H7 (cell line): ENCODE measurements at places on chromosomes 3 and 15. TPM values are rescaled to one million over a fixed set of nuclear protein-coding genes. Genes with fewer than 3 reads are reported as not detected.
A peak's percentile ranks its signal among the peaks of the same experiment; 100 is the strongest.

The NPRL2 gene
- total RNA-seq: 41.1 and 41.6 TPM in 2 replicates

The KNG1 gene
- total RNA-seq: not detected in 2 replicates

The CIB1 gene
- 16.3 and 21.2 TPM in 2 replicates for total RNA-seq

The TRIM42 gene
- total RNA-seq: not detected in 2 replicates

The HCLS1 gene
- total RNA-seq: 0.48 and 0.74 TPM in 2 replicates

DNA sequence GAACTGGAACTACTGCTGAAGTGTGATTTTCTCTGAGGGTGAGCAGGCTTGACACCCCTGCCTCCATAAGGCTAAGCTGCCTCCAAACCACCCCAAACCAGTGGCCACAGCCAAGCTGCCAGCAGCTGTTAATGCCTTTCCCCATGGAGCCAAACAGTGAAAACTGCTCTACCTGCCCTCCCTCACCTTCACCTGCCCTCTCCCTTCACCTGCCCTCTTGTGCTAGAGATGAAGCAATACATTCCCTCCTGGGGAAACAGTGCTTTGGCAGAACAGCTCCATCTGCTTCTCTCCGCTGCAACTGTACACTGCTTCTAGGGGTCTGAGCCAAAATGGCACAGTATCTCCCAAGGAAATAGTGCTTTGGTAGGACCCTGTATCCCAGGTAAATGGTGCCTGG lies 374.1 kb downstream of the FHIT start:
- DNase-seq: no peak

DNA sequence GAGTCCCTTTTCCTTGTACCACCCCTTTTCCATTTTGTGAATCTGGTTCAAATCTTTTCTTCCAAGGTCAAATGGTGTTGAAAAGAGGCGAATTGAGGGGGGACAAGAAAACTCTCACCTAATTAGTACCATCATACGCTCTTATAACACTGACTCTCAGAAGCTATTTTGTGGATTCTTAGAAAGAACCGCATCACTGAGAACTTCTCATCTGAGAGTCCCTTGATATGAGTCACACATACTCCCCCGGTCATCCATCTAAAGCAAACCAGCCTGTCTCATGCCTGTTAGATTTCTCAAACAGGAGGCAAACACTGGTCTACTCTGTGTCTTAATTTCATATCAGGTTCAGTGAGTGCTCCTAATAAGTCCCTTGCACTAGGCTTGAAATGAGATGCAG lies 76.5 kb upstream of the SPRED1 start:
- DNase-seq: no peak

GRCh38 chr3:15064299-15064834 lies 748 bp downstream of the MRPS25 start:
- peak; percentile 60 for DNase-seq

DNA sequence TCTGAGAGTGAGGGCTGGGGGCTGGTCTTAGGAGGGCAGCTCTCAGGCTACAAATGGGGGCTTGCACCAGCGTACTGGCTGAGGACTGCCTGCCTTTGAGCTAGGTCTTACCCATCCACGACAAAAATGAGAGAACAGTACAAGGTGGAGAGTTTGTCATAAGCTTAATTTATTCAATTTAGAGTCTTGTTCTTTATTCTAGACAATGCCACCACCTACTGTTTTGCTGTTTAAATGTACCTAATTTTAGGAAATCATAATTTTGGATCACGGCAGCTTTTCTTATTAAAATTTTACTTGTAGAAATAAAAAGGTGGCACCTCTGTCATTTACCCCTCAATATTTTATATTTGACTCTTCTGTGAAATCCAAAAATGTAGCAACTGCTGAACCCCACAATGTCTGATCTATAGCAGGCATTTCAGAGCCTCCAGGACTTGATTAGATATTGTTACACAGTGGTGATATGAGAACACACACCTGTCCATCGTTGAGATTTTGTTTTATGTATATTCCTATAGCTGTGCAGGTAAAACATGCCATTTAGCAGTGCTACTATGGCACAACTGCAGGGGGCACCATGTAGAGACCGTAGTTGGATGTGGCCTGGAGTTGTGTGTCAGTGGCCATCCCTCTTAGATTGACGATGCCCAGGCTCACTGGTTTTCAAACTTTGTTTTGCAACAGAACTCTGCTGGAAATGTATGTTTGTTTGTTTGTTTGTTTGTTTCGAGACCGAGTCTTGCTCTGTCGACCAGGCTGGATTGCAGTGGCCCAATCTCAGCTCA lies 88.6 kb downstream of the SLCO3A1 start:
- no peak for DNase-seq

- DNase-seq: no peak
Observed at GRCh38 chr3:160929595-160929994, 173.6 kb downstream of the PPM1L start.

DNA sequence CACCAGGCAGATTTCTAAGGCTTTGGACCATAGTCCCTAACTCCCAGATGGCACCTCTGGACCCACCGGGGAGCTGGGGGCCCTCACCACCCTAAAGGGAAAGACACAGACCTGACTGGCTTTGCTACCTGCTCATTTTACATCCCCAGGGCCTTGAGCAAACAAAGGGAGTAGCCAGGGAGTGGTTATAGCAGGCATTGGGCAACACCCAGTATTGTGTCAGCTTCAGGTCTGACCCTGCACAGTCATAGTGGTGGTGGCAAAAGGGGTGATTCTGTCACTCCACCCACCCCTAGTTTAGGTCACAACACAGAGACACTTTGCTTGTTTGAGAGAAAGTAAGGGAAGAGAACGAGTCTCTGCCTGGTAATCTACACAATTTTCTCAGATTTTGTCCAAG lies 352.5 kb downstream of the DIPK2A start:
- no peak for DNase-seq

GRCh38 chr3:122012821-122013220 lies 9.2 kb downstream of the ILDR1 start:
- DNase-seq: no peak

DNA sequence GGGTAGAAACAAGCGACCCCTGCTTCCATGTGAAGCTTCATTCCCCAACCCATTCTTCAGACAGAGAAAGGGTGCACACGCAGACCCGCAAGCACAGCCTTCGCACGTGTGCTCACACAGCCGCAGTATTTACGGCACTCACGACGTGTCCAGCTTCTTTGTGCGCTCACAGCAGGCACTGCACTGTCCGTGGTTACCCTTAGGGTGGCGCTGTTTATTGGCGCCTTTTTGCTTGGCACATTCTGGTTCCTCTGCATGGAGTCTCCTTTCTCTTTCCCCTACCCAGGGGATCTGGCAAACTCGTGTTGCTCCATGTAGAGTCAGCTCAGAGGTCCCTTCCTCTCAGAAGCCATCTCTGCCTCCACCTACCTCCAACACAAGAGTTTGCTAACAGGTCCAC lies 115.1 kb downstream of the SLCO3A1 start:
- peak; percentile 41 for DNase-seq

DNA sequence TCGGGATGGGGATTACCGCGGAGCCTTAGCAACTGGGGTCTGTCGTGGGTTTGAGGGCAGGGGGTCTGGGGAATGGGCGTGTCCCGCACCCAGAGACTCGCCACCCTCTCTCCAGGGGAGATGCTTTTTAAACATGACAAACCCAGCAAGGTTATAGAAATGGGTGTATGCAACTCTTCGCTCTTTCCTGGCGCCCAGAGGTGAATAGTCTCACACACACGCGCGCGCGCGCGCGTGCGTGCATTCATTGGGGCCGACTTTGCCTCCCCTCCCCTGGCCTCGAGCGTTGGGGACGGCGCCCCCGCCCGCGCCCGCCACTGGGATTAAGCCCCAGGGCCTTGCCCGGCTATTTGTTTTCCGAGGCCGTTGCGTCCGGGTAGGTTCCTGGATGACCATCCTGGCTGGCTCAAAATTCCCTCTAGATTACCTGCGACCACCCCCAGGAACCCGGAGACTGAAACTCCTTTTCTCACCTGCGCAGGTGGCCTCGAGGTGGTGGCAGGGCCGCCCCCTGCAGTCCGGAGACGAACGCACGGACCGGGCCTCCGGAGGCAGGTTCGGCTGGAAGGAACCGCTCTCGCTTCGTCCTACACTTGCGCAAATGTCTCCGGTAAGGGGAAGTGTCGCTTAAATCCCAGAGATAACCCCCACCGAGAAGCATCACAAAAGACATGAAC lies 777 bp downstream of the GPR160 start:
- peak; percentile 81 for DNase-seq

- DNase-seq: no peak
Observed at GRCh38 chr15:76252249-76252648, 59.0 kb downstream of the ETFA start.

- DNase-seq: no peak
Observed at GRCh38 chr3:112979244-112979832, 4.4 kb upstream of the CD200R1 start.

- DNase-seq: peak; percentile 47
Observed at GRCh38 chr15:29410338-29410737, 140.7 kb upstream of the NSMCE3 start.

DNA sequence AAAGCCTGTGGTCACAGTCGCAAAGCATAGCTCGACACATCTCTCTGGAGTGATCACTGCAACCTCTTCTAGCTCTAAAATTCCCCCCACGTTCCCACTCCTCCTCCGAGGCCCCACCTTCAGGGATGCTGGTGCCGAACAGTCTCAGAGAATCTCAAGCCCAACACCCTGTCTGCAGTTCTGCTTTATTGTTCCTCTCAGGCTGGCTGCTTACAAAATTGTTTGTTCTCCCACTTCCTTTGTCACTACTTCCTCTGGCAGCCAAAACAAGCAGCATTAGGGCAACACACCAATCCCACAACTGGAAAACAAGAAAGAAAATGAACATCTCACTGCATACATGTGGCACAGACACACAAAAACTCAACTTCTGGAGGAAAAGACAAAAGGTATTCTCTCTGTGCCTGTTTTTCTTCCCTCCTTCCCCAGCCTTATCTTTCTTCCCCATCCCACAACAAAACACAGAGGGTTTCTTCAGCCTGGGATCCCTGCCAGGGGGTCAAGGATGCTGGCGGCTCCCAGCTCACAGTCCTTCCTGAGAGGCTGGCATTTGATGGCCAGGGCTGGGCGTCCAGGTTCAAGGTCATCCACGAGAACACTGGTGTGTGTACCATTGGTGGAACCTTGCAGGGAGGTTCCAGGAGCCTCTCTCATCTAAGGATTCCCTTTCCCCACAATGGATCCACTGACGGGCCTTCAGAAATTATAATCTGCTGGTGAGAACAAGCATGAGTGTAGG lies 108.4 kb downstream of the TMCO5A start:
- no peak for DNase-seq

GRCh38 chr3:165768680-165769079 lies 68.5 kb downstream of the BCHE start:
- no peak for DNase-seq

DNA sequence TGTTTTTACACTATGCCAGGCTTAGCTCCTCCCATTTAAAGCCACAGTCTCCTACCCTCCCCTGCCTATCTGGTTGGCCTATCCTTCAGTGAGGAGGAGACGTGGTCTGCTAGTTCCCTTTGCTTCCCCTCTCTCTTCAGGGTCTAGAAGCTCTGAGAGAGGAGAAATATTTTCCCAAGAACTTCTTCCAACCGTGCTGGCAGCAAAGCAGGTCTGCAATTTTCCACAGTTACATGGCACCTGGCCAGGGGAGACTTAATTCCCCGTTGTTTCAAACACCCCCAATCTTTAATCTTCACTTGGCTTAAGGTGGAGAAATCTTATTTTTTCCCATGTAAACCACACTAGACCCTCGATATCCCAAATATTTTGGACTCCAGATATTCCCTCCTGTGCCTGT lies 149.5 kb upstream of the MCTP2 start:
- no peak for DNase-seq

DNA sequence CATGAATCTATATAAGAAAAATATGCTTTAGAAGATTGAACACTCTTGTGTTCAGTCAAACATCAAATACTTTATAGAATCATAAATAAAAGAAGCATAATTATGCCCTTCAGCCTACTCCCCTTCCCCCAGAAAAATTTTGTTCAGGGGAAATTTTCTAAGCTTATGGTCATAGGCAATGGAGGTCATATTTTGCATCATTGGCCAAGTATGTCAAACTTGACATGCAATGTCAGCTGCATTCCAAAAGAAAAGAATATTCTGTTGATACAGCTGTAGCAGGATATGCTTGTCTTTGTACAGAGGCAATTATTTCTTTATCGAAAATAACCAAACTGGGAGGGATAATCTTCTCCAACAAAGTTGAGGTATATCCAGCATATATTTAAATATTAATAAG lies 328.2 kb downstream of the ZIC1 start:
- DNase-seq: no peak

- DNase-seq: no peak
Observed at GRCh38 chr15:43923553-43923952, 96.8 kb downstream of the WDR76 start.

- DNase-seq: peak; percentile 53
Observed at GRCh38 chr15:81155375-81156218, 21.5 kb downstream of the CFAP161 start.

DNA sequence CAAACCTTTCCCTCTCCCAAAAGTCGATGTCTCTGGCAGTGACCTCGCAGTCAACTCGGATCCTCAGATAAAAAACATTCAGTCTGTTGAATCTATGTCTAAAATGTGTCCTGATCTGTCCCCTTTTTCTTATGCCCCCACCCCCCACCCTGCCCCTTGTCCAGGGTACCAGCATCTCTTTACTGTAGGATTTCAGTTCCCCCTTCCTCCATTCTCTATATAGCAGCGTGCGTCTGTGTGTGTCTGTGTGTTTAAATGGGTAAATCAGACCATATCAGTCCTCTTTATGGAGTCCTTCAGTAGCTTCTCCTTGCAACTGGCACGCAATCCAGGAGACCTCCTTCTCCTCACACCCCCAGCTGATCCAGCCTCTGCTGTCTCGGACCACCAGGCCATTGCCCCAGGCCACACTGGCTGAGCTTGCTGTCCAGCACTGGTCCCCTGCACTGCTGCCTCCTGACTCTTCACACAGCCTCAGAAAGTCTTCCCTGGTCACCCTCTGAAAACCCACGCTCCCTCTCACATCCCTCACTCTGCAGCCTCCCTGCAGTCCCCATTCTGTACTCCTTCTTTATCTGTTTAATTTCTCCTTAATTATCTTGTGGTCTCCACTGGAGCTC lies 1.5 kb downstream of the LRRK1 start:
- no peak for DNase-seq

DNA sequence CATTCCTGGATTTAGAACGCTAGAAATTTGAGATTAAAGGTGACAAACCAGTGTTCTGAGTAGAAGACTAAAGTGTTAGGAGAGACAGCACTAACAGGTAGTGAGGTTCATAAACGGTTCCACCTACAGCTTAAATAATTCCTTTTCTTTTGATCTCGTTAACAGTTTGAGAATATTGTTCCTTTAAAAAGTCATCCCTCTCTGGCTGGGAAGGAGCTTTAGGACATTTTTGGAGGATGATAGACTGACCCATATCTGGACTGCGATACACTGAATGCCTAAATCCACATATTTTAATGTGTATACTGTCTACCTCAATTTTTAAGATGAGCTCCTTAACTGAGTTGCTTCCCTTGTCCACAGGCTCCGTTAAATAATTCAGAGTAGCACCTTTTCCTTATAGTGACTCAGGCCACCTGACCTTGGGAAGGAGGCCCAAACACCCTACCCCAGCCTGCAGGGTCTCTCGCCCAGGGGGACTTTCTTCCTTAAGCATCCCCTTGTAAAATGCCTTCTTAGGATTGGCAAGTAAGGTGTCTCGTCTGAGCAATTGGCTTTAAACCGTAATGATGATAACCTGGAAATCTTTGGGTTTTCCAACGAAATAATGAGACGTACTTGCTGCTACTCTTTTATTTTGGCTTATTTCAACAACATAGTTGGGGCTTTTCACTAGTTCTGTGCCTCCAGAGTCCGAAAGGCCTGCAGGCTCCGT lies 3.3 kb downstream of the TRIM71 start:
- peak; percentile 60 for DNase-seq
